ENCODE measurements at places on chromosomes 12 and 14. TPM values are rescaled to one million over a fixed set of nuclear protein-coding genes. Genes with fewer than 3 reads are reported as not detected.
A peak's percentile ranks its signal among the peaks of the same experiment; 100 is the strongest.

PIWIL1 gene
- total RNA-seq = not detected

AQP5 gene
- total RNA-seq = not detected

NAV3 gene
- not detected for total RNA-seq

EML5 gene
- total RNA-seq = 5.5 TPM

CLEC9A gene
- not detected for total RNA-seq

RNASE7 gene
- not detected for total RNA-seq

GNS gene
- total RNA-seq = 34.2 TPM

KLRB1 gene
- 63.2 TPM for total RNA-seq

NGB gene
- total RNA-seq = not detected

CEBPE gene
- 0.84 TPM for total RNA-seq

- H3K4me3 ChIP-seq = no peak overlapping the region
- no peaks in the 10 kb centered on the region for H3K27me3 ChIP-seq
- no peak for DNase-seq
- H3K4me1 ChIP-seq = no peaks in the 10 kb centered on the region
These were observed 28.0 kb upstream of the GARIN6 start for GRCh38 chr12:99619389-99620158.

- no peak for DNase-seq
- H3K27ac ChIP-seq = no peak overlapping the region
- no peaks in the 10 kb centered on the region for H3K4me1 ChIP-seq
- no peaks in the 10 kb centered on the region for H3K36me3 ChIP-seq
These were observed 149.4 kb upstream of the PRMT8 start for GRCh38 chr12:3341594-3341993.

DNA sequence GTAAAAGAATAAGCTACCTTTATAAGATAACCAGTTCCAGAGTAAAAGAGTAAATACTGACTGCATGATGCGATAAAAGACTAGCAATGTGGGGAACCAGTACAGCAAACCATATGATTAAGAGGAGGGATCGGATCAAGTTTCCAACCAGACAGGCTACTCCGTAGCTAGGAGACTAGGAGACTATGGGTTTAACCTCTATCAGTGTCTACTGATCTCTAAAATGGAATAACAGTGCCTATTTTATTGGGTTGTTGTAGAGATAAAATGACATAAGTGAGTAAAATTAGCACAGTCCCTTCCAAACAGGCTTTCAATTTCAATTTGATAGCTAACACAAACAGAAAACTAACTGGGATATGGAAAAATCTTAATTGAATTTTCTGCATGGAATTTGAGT lies 76.0 kb downstream of the PAWR start:
- H3K27ac ChIP-seq = no peak overlapping the region
- no peak overlapping the region for H3K4me3 ChIP-seq
- no peaks in the 10 kb centered on the region for H3K27me3 ChIP-seq
- no peaks in the 10 kb centered on the region for H3K4me1 ChIP-seq

- H3K27ac ChIP-seq = no peak overlapping the region
- no peaks in the 10 kb centered on the region for H3K36me3 ChIP-seq
- H3K4me1 ChIP-seq = no peaks in the 10 kb centered on the region
These were observed 32.7 kb downstream of the MYF5 start for GRCh38 chr12:80749456-80749855.

GRCh38 chr12:126719912-126720705 lies 1546.9 kb upstream of the TMEM132C start:
- DNase-seq = no peak
- no peaks in the 10 kb centered on the region for H3K27me3 ChIP-seq
- no peak overlapping the region for H3K27ac ChIP-seq
- no peak overlapping the region for H3K4me3 ChIP-seq
- no peaks in the 10 kb centered on the region for H3K4me1 ChIP-seq

GRCh38 chr12:80053051-80053790 lies 46.1 kb upstream of the OTOGL start:
- no peak overlapping the region for H3K27ac ChIP-seq
- no peaks in the 10 kb centered on the region for H3K27me3 ChIP-seq
- no peak for DNase-seq

DNA sequence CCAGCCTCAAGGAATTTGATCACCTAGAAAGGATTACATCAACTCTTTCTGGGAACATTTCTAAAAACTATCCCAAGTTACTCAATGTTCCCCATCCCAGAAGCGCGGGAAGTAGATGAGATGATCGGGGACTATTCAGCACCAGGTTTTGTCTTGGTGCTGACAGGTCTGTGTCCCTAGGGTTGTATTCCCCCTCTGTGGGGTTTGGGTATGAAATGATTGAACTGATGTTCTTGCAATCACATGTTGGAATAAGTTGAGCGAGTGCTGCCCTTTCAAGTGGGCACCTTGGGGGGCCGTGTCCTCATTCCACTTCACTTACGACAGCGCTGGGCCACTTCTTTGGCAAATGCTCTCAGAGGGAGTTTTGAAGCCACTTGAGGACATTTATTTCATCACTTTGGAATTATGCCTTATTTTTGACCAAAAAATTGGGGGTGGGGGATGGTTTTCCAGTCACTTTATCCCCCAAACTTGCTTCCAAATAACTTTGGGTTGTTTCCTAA lies 69.8 kb downstream of the RFX4 start:
- H3K27ac ChIP-seq = no peak overlapping the region
- DNase-seq = no peak
- H3K27me3 ChIP-seq = no peaks in the 10 kb centered on the region
- no peaks in the 10 kb centered on the region for H3K4me1 ChIP-seq
- H3K36me3 ChIP-seq = no peaks in the 10 kb centered on the region
- H3K4me3 ChIP-seq = no peak overlapping the region

GRCh38 chr12:23008623-23009022 lies 383.7 kb downstream of the ETNK1 start:
- no peaks in the 10 kb centered on the region for H3K27me3 ChIP-seq
- no peak for DNase-seq
- H3K4me3 ChIP-seq = no peak overlapping the region

GRCh38 chr12:11130999-11131398 lies 3.4 kb downstream of the TAS2R30 start:
- no peak overlapping the region for H3K4me3 ChIP-seq
- no peak for DNase-seq
- H3K36me3 ChIP-seq = no peaks in the 10 kb centered on the region
- no peak overlapping the region for H3K27ac ChIP-seq
- no peaks in the 10 kb centered on the region for H3K4me1 ChIP-seq

- H3K36me3 ChIP-seq = no peaks in the 10 kb centered on the region
- H3K4me3 ChIP-seq = no peak overlapping the region
- H3K4me1 ChIP-seq = no peaks in the 10 kb centered on the region
- no peaks in the 10 kb centered on the region for H3K27me3 ChIP-seq
- no peak for DNase-seq
- H3K27ac ChIP-seq = no peak overlapping the region
These were observed 367.3 kb downstream of the ALG10 start for GRCh38 chr12:34389378-34390170.

GRCh38 chr14:27715561-27715960 lies 1051.0 kb upstream of the FOXG1 start:
- no peaks in the 10 kb centered on the region for H3K36me3 ChIP-seq
- no peaks in the 10 kb centered on the region for H3K27me3 ChIP-seq
- DNase-seq = no peak
- no peaks in the 10 kb centered on the region for H3K4me1 ChIP-seq
- H3K27ac ChIP-seq = no peak overlapping the region

GRCh38 chr14:54116198-54116885 lies 159.7 kb upstream of the BMP4 start:
- H3K4me3 ChIP-seq = no peak overlapping the region
- no peaks in the 10 kb centered on the region for H3K36me3 ChIP-seq
- no peak overlapping the region for H3K27ac ChIP-seq
- H3K4me1 ChIP-seq = no peaks in the 10 kb centered on the region
- H3K27me3 ChIP-seq = no peaks in the 10 kb centered on the region

GRCh38 chr12:9449181-9449580 lies 158.5 kb downstream of the KLRB1 start:
- peak overlapping the region; percentile 72 for H3K4me3 ChIP-seq
- no peak for DNase-seq
- H3K27me3 ChIP-seq = no peaks in the 10 kb centered on the region
- peaks cover 10% of the 10 kb centered on the region for H3K4me1 ChIP-seq
- H3K27ac ChIP-seq = no peak overlapping the region

DNA sequence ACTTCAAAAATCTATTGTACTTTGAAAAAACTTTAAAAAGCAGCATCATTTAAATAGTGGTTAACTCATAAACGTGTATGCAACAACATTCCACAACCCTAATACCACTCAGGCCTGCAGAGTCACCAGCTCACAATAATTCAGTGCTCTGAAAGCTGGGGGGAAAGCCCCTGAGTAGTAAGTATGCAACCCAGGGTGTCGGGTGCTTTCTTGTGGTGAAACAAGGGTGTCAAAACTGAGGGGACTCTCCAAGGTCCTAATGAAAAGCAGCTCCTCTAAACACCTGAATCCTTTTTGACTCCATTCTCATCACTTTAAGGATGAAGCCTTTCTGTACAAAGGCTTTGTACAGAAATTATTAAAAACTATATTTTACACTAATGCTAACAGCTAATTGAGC lies 33.7 kb downstream of the FGFR1OP2 start:
- peaks cover 5% of the 10 kb centered on the region for H3K36me3 ChIP-seq
- no peak overlapping the region for H3K4me3 ChIP-seq
- no peaks in the 10 kb centered on the region for H3K27me3 ChIP-seq
- DNase-seq = peak; percentile 68
- peak overlapping the region; percentile 43 for H3K27ac ChIP-seq

DNA sequence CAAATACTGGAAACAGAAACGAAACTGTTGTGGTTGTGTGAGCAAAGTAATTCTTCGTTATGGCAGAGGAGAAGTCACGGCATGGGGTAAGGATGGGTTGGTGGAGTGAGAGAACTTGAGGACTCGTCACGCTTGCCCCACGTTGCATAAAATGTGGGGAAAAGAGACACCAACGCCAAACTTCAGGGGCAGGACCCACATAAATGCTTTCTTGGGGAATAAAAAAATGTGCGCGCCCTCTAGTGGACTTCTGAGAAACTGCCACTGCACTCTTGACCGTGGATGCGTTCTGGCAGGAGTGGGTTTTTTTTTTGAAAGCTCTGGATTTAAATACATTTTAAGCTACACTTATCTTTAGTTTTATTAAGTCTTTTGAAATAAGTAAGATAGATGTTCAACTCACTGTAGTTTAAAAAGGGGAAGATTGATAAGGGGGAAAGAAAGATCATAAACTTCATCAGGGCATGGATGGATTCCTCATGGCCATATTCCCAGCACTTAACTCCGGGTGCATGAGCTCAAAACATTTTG lies 4.1 kb upstream of the IGF1 start:
- H3K27me3 ChIP-seq = no peaks in the 10 kb centered on the region
- H3K4me1 ChIP-seq = peaks cover under 1% of the 10 kb centered on the region
- no peak overlapping the region for H3K27ac ChIP-seq
- no peaks in the 10 kb centered on the region for H3K36me3 ChIP-seq
- peak; percentile 37 for DNase-seq

GRCh38 chr14:66045572-66046021 lies 440.6 kb upstream of the CCDC196 start:
- H3K4me3 ChIP-seq = no peak overlapping the region
- H3K36me3 ChIP-seq = no peaks in the 10 kb centered on the region
- no peaks in the 10 kb centered on the region for H3K27me3 ChIP-seq
- DNase-seq = no peak
- no peaks in the 10 kb centered on the region for H3K4me1 ChIP-seq
- H3K27ac ChIP-seq = no peak overlapping the region

DNA sequence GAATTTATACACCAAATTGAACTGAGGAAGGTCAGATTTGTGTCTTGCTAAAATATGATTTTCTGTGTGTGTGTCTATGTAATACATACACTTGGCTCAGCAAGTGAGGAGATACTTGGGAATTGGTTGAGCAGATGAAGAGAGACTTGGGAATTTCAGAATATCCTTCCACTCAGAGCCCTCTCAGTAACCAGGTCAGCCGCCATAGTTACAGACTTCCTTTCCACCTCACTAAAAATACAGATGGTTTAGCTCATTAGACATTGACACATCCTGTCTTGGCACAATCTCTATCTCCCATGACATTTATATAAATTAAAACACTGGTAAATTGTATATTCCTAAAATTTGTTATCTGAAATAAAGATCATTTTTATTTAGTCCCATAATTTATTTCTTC lies 15.9 kb downstream of the PIK3C2G start:
- no peak for DNase-seq
- no peaks in the 10 kb centered on the region for H3K4me1 ChIP-seq
- H3K36me3 ChIP-seq = no peaks in the 10 kb centered on the region
- no peak overlapping the region for H3K4me3 ChIP-seq
- no peak overlapping the region for H3K27ac ChIP-seq

- no peak for DNase-seq
- H3K4me3 ChIP-seq = no peak overlapping the region
- H3K4me1 ChIP-seq = peaks cover 14% of the 10 kb centered on the region
- H3K36me3 ChIP-seq = no peaks in the 10 kb centered on the region
- H3K27ac ChIP-seq = no peak overlapping the region
These were observed 42.5 kb upstream of the PPP1CC start for GRCh38 chr12:110785240-110785639.

- no peak overlapping the region for H3K4me3 ChIP-seq
- H3K36me3 ChIP-seq = no peaks in the 10 kb centered on the region
- H3K4me1 ChIP-seq = peaks cover 62% of the 10 kb centered on the region
- no peak overlapping the region for H3K27ac ChIP-seq
- H3K27me3 ChIP-seq = no peaks in the 10 kb centered on the region
These were observed 121.9 kb downstream of the ETV6 start for GRCh38 chr12:11771356-11771755.

DNA sequence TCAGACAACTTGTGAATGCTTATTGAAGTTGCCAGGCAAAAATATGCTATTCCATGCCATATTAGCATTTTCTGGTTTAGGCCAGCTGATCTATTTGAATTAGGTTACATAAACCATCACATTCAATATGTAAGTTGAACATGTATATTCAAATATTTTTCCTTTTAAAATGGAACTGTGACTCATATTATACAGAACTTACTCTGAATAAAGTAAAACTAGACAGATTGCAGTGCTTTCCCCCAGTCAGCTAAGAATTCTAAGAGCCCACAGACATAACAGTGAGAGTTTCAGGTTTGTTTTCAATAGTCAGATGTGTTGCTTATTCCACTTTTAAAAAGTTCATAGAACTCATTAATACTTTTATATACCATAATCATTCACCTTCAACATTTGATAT lies 119.8 kb downstream of the MGST1 start:
- no peaks in the 10 kb centered on the region for H3K27me3 ChIP-seq
- no peak for DNase-seq
- no peak overlapping the region for H3K4me3 ChIP-seq
- no peak overlapping the region for H3K27ac ChIP-seq
- H3K4me1 ChIP-seq = no peaks in the 10 kb centered on the region

- no peak for DNase-seq
- no peaks in the 10 kb centered on the region for H3K27me3 ChIP-seq
- no peak overlapping the region for H3K4me3 ChIP-seq
These were observed 164.5 kb downstream of the ANO2 start for GRCh38 chr12:5780536-5780935.
